ENCODE measurements at places on chromosomes 5 and 9.

- peak; percentile 82 for DNase-seq
Measured at GRCh38 chr5:134184155-134185135, 7.7 kb upstream of the SKP1 start.

DNA sequence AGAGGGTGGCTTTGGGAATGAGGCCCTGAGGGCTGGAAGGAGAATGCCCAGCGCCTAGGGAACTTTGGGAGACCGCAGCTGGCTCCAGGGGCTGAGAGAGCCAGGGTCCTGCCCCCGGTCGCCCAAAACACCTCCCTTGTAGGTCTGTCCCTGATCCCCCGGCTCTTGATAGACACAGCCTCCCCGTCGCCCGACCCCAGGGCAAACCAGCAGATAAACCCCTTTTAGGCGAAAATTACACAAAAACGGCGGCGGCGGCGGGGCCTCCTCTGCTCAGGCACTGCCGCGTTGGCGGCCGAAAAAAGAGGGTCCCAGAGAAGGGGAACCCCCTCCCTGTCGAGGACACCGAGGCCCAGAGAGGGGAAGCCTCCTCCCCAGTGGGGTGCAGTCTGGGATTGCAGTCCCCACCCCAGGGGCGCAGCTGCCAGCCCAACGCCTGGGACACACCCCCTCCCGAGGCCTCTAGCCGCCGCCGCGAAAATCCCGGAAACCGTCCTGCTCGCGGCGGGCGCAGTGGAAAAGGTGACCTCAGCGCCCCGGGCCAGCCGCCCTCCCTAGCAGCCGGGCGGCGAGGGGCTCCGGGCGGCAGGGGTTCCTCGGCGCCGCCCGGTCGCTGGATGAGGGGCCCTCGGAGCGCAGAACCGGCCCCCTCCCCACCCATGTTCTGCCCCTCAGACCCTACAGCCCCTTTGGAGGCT is 3.1 kb upstream of the BARX1 start:
- no peak for DNase-seq

DNA sequence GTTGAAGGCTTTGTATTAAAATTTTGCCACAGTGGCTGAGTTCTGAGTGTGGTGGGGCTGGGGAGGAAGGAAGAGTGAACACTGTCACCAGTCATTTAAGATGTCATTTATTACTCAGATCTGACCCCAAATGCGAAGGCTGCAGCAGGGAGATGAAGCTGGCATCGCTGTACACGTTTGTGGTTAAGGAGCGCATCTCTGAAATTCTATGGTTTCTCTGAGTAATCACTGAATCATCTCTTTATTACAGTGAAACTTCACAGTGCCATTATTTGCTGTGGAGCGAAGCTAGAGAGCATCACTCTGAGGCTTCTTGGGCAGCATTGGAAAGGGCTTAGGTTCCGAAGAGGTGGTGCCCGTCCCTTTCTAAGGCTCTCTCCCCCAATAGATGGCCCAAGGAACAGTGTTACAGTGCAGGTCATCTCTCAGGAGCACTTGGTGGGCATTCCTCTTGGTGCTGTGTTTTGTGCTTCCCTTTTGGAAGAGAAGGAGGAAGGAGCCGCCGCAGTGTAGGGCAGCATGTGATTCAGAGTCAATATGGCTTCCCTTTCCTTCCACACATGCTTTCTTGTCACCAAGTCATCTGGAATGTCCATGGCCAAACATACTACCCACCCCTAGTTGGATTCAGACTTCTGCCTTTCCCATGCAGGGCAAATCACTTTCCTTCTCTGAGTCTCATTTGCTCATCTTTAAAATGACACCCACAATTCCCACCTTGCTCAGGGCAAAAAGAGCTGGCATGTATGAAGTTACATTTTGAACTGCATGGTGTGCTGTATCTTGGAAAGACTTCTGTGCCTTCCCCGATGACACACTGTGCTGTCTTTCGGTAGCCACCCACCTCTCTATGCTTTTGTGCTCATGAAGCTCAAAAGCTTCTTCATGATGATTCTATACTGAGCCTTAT is 9.3 kb upstream of the TEX48 start:
- peak; percentile 77 for DNase-seq

- no peak for DNase-seq
Measured at GRCh38 chr9:116179568-116179967, 26.0 kb downstream of the PAPPA start.

DNA sequence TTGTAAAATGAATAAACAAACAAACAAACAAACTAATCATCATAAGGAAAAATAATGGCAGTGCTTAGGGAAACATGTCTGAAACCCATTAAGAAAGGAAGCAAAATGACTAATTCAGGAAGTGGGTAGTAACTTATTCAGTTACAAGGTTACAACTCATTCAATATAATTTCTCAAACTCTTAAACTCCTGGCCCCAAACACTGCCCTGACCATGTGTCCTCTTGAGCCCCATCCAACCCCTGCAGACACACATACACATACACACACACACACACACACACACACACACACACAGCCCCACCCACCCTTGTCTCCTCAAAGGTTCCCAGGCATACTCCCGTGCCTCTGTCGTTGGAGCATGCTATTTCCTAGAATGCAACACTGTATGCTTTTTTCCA is 193.9 kb downstream of the SEC61B start:
- DNase-seq: no peak

DNA sequence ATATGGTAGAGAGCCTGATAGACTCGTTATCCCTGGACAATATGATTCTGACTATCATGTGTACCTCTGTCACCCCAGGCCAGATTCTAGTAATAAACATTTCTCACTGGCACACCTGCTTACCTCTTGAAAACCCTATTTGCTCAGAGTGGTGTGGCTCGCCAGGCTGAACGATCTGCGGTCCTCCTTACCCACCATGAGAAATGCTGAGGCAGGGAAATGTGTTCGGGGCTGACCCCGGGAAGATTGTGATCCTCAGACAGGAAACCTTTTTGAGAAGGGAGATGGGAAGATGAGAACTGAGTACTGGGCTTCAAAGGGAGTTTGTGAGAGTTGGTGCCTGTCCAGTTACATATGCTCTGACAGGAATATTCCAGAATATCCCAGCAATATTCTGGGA is 10.7 kb upstream of the PRXL2C start:
- no peak for DNase-seq

- DNase-seq: no peak
Measured at GRCh38 chr5:171808951-171809350, 23.3 kb downstream of the SMIM23 start.

GRCh38 chr9:16824545-16825330 is 45.7 kb downstream of the BNC2 start:
- no peak for DNase-seq

DNA sequence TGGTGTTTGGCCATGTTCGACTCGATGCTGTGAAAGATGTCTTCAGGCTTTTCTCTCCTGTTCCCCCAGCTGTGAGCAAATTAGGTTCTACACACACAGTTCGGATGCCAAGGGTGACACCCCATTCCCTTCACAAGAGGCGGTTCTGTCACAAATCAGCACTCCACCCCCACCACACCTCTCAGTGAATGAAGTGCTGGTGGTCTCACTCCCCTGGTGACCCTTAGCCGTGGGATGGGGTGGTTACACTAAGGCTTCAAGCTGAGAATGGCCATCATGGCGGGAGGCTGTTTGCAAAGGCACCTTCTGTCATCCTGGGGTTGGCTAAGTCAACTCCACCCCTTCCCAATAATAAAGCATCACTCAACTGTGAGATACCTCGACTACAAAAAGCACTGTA is 26.4 kb downstream of the AMBP start:
- no peak for DNase-seq

DNA sequence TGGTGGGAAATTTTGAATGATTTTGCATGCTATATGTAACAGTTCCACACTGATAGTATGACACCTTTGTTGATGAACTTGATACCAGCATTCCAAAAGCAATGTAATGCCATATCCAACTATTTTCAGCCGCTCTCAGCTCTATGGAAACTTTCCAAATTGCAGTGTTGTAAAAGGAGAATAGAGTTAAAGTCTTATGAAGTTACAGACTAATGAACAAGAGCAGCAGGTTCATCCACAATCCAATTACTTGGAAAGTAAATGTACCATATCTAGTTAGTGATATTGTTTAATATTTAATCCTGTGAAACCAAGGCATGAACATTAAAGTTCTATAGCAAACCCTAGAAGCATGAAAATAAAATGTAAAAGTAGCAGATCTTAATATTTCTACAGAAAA is 418.2 kb downstream of the TUSC1 start:
- no peak for DNase-seq

DNA sequence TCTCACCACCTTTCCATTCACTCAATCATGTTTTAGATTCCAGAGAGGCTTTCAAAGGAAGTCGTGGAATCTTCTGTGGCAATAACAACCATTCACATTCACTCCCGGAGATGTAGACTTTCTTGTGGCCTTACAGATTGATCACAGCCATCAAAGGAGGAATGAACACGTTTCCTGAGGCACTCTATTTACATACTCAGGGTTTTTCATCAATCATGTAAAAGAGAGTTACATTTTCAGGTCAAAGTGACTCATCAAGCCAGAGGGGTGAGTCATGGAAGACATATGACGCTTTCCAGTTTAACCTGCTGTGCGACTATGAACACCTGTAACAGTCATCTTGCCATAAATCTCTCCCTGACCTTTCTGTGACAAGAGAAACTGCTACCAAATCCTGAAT is 39.3 kb upstream of the RAD23B start:
- DNase-seq: no peak

DNA sequence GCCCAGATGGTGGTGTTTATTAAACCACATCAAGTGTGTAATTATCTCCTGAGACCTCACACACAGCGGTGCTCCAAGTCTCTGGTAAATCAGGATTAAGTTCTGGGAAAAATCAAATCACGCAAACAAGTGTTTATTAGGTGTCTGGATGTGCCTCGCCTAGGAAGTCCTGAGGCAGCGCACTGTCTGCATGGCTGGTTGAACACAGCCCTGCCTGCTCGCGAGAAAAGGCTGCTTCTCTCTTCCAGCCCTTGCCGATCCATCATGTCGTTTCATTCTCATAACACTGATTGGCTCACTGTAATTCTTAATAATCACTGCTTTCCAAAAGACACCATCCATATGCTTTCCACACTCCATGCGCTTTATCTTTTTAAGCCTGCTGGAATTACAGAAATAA is 229.6 kb upstream of the DAP start:
- DNase-seq: no peak

- DNase-seq: no peak
Measured at GRCh38 chr5:9126490-9126889, 419.4 kb downstream of the SEMA5A start.

DNA sequence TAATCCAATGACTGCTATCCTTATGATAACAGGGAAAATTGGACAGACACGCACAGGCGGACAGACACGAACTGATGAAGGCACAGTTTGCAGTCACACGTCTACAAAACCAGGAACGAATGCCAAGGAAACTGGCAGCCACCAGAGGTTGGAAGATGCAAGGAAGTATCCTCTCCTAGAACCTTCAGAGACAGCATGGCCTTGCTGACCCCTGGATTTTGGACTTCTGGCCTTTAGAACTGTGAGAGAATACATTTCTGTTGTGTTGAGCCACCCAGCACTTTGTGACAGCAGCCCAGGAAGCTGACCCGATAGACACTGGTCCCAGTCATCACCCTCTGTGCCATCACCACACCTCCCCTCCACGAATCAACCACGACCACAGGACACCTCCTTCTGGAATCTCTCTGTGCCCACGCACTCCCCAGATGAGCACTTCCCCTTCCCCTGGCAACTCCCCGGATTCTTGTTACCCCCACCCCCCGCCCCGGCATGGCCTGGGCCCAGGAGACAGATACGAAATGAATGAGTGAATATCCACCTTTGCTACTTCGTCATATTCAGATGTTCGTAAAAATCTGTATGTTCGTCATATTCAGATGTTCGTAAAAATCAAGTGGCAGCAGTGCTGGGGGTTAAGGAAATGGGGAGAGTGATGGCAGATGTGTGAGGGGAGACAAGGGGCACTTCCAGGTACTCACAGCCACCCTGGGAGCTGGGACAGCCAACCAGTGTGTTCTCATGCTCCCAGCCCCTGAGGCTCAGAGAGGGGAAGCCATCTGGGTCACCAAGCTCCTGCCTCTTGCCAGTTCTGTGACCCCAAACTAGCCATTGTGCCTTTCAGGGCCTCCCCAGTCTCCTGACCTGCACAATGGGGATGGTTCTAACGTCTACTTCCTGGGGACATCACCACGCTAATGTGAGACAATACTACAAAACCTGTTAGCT is 18.5 kb downstream of the GBGT1 start:
- DNase-seq: no peak

DNA sequence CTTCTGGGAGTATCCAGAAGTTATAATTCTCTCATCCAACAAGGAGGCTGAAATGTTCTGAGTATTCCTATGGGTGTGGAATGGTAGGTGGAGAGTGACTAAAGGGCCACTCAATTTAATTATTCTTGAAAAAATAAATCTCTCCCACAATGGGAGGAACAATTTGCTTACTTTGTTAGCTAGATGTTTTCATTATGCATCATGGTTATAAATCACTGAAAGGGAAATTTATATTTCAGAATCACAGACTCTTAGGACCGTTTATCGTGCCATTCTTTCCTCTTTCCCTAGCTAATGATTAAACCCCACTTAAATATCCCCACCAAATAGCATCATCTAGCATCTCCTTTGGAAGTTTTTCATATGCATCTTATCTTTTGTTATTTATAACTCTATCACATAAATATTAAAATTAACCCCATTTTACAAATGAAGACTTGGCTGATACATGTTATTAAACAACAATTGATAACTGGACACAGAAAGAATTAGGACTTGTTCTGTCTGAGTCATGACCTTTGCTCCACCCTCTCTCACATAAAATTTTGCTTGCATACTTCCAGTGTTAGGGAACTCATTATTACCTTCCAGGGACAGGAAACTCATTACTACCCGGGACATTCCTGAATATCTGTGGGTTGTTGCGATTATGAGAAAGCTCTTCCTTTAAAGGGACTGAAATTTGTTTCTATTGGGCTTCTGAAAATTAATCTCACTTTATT is 94.9 kb upstream of the NMUR2 start:
- DNase-seq: no peak

GRCh38 chr5:65327582-65327981 is 154.1 kb downstream of the ADAMTS6 start:
- DNase-seq: no peak

DNA sequence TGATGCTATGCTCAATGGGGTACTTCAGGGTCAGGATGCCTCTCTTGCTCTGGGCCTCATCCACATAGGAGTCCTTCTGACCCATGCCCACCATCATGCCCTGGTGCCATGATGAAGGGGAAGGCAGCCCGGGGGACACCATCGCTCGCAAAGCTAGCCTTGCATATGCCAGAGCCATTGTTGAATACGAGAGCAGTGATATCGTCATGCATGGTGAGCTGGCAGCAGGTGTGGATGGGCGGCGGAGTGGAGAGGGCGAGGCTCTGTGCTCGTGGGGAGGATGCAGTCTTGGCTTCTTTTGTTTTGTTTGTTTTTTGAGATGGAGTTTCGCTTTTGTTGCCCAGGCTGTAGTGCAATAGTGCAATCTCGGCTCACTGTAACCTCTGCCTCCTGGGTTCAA is 17.2 kb upstream of the SPZ1 start:
- no peak for DNase-seq

Measured in activated T-cell treated with anti-CD3 and anti-CD28 coated beads, Interleukin-2, amount 50 U/mL, for 24 hours (primary cell).